Stimulated activated CD8-positive, alpha-beta memory T cell treated with anti-CD3 and anti-CD28 coated beads, Interleukin-12 subunit alpha, Interleukin-12 subunit beta, amount 100 ng/mL, for 1 hour (primary cell): ENCODE measurements at places on chromosomes 1 and 21.

DNA sequence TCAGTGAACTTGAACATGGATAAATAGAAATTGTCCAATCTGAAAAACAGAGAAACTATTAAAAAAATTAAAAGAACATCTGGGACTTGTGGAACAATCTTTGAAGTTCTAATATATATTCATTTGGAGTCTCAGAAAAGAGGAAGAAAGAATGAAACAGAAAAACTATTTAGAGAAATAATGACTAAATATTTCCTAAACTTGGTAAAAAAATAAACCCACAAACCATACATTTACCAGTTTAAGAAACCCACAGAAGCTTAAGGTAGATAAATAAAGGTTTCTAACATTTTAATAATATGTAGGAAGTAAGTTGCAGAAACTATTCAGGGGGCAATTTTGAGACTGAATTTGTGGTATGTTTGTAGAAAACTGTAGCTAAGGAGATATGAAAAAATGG is 437.8 kb downstream of the PTBP2 start:
- DNase-seq = no peak

DNA sequence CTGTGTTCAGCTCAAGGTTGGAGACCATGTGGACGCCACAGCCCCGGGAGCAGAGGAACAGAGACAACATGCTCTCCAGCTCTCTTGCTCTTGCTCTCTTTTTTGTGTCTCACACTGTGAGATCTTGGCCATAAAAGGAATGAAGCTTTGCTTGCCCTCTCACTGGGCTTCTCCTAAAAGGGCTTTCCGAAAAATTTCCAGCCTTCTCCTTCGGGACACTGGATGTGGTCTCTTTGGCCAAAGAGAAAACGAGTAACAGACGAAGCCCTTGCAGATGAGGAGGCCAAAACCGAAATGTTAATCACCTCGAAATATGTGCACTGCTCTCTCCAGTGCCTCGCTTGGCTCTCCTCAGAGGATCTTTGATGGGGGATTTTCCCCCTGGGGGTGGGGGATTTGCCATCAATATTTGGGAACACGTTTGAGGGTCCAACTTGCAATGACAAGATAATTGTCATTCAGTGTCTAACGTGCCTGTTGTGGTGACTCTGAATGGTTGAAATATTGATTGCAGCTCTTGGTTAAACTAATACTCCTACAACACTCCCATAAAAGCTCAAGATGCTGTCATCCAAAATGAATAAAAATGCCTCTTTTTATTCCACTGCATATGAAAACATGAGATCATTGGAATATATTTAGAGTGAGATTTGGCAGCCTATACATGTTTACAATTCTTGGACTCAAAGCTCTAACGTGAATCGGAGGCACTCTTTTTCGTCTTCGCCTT is 68.6 kb upstream of the ANGPTL1 start:
- DNase-seq = no peak

- no peak for DNase-seq
These were observed 56.1 kb downstream of the HSF2BP start for GRCh38 chr21:43603233-43603626.

DNA sequence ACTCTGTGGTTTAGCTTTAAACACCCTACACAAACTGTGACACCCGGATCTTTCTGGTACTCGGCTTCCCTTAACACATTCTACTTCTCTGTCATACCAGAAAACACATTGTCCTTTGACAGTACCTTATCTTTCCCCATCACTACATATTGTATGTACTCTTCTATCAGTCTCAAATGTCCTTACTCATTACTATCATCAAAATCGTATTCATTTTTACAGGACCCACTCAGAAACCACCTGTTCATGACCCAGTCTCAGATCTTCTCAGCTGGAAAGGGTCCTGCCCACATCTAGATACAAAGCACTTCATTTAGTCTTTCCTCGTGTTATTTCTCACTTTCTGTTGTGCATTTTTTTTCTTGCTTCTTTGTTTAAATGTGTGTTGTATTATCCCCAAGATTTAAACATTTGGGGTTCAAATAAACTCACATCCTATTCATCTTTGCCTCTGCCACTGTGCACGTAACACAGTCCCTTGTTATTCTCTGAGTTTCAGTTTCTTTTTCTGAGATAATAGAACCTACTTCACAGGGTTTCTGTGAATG is 27.7 kb downstream of the CD34 start:
- DNase-seq = no peak

DNA sequence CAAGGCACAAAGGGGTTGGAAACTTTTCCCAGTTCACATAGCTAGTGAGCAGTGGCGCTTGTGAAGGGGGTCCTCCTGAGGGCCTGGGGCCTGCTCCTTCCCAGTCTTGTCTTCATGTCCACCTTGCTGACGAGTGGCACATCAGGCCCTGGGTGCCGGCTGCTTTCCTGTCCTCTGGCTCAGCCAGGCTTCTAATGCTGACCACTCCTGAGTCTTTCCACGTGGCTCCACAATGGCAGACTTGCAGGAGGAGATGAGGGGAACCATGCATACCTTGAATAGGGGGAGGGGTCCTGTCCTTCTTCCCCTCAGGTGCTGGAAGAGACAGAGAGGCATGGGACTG is 38.7 kb downstream of the MAPKAPK2 start:
- no peak for DNase-seq

GRCh38 chr1:3599286-3599811 is 12.0 kb downstream of the MEGF6 start:
- no peak for DNase-seq

- DNase-seq = no peak
These were observed 35.6 kb upstream of the LAPTM5 start for GRCh38 chr1:30793209-30793608.

- DNase-seq = no peak
These were observed 121.2 kb upstream of the GALNT2 start for GRCh38 chr1:229945795-229946194.
